ENCODE measurements at places on chromosomes 12 and 14.
A peak's percentile ranks its signal among the peaks of the same experiment; 100 is the strongest.

- no peak for DNase-seq
Observed at GRCh38 chr12:74770552-74770951, 232.9 kb downstream of the ATXN7L3B start.

DNA sequence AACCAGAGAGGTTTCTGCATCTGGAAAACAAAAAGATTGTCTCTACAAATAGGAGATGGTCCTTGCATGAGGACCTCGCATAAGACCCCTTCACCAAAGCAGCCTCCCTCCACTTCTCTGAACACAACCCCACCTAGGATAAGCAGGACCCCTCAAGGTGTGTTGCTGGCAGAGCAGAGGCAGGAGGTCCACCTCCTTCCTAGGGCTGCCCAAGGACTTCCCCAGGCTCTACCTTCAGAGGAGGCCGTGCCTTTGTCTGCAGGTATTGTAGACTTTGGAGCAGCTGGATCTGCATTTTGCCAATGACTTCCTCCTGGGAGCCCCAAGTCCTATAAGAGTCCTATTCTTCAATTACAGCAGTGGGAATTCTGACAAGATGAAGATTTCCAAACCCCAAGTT lies 67.3 kb upstream of the TSPAN11 start:
- no peak for DNase-seq

GRCh38 chr14:104221071-104221625 lies 82.8 kb downstream of the KIF26A start:
- DNase-seq: no peak

DNA sequence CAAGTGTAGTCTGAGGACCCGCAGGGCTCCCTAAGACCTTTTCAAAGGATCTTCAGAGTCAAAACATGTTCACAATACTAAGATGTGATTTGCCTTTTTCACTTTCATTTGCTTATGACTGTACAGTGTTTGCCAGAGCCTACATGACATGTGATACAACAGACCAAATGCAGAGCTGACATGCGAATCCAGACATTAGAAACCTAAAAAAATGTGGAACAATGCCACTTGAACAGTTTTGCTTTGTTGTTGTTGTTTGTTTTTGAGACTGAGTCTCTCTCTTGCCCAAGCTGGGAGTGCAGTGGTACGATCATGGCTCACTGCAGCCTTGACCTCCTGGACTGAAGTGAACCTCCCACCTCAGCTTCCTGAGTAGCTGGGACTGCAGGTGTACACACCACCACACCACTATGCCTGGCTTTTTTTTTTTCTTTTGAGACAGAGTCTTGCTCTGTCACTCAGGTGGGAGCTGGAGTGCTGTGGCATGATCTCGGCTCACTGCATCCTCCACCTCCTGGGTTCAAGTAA lies 5.3 kb upstream of the RAB35 start:
- peak; percentile 13 for DNase-seq

- no peak for DNase-seq
Observed at GRCh38 chr12:97160277-97160676, 253.2 kb downstream of the NEDD1 start.

GRCh38 chr14:85616386-85616885 lies 86.5 kb downstream of the FLRT2 start:
- DNase-seq: no peak

DNA sequence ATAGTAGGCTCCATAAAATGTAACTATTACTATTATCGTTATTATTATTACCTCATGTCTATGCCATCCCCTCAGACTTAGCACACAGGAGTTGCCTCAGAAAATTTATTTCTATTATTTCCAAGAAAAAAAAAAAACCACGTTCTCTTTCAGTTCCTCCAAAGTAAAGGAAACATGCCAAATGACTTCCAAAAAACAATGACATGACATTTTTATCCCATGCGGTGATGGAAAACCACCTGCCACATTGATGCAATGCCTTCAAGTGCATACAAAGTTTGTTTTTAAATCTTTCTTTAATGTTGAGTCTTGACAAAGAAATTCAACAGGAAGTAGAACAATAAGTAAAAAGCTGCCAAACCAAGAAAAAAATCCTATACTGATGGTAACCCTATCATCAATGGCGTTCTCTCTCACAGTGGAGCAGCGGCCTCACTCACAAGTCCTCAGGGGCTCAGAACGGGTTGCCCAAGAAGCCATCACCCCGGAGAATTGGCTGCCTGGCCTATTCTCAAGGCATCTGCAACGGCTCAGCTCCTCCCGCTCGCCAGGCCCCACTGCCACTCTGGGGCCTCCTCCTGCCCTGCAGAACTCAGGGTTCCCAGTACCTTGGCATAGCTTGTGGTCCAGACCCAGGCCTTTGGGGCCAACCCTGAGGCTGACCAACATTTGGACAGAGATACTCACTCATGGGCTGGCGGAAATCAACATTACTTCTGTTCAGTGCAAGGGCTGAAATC lies 51.9 kb downstream of the SERPINA3 start:
- DNase-seq: no peak

GRCh38 chr14:53027041-53027440 lies 76.2 kb upstream of the FERMT2 start:
- DNase-seq: no peak

- DNase-seq: no peak
Observed at GRCh38 chr14:63788011-63788933, 60.4 kb upstream of the SGPP1 start.

DNA sequence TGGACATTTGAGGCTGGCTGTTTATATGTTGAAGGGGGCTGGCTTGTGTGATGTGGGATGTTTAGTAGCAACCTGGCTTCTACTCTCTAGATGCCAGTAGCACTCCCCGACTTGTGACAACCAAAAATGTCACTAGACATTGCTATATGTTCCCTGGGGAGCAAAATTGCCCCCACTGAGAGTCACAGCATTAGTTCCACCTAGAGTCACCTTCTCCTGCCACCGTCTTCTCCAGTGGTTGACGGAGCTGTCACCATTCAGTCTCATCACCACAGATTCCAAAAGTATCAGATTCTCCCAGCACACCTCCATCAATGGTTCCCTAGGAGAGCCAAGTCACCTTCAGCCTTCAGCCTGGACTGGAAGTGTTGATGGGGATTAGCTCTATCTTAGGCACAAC lies 7.8 kb upstream of the KRT76 start:
- DNase-seq: no peak

- DNase-seq: peak; percentile 86
Observed at GRCh38 chr12:22287776-22288621, 46.5 kb downstream of the ST8SIA1 start.

- no peak for DNase-seq
Observed at GRCh38 chr12:65998536-65999530, 131.7 kb downstream of the LLPH start.

- DNase-seq: peak; percentile 63
Observed at GRCh38 chr12:1608713-1609119, 14.3 kb upstream of the FBXL14 start.

DNA sequence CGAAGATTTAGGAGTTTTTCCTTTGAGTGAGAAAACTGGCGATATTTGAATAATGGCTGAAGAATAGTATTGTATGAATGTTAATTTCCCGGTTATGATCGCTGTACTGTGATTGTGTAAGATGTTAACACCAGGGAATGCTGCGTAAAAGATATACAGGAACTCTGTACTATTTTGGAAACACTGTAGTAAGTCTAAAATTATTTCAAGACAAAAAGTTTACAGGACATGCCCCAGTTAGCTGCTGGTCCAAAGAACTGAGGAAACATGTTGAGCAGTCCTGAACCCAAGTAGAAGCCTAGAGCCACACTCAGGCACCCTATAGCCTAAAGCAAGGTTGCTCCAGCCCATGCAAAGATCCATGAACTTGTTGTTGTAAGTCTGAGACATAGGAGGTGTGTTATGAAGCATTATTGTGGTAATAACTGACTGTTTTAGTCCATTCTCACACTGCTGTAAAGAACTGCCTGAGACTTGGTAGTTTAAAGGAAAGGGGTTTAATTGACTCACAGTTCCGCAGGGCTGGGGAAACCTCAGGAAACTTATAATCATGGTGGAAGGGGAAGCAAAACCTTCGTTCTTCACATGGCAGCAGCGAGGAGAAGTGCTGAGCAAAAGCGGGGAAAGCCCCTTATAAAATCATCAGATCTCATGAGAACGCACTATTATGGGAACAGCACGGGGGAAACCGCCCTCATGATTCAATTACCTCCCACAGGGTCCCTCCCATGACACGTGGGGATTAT lies 99.8 kb upstream of the RESF1 start:
- no peak for DNase-seq

GRCh38 chr14:53741479-53742232 lies 215.0 kb downstream of the BMP4 start:
- no peak for DNase-seq

DNA sequence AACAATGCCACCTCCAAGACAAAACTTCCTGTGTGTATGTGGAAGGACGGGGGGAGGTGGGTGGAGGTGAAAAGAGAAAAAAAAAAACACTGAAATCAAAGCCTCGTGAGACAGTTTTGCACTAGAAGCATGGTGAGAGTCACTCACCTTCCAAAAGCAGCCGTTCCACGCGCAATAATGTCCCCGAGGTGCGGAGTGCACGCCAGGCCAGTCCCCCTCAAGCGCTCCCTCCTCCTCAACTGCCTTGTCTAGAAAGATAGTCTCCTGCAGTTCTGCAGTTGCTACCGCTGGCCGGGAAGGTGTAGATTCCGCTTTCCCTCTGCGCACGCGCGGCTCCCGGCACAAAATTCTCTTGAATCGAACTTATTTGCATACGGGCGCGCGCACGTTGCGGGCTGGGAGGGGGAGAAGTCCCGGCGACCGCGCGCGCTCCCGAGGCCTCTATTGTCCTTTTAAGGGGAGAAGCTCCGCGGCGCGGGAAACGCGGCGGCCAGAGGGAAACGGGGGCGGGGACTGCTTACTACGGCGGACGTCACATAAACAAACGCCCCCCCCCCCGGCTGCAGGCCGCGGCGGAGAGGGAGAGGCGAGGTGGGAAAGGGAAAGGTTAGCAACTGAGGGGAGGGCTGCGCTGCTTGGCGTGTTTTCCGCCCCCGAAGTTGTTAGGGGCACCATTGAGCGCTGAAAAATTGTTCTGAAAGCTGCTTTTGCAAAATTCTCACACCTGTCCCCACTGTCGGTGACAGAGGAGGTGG lies at the start of gene SINHCAF:
Gene SINHCAF (minus strand): TSS at position 274 of the 755 bp plus-strand sequence. CDS start 27,946 bp downstream, outside the sequence.
- peak; percentile 99 for DNase-seq

GRCh38 chr12:62732861-62733427 lies 202.0 kb downstream of the PPM1H start:
- peak; percentile 87 for DNase-seq

- DNase-seq: peak; percentile 48
Observed at GRCh38 chr14:91138511-91139359, 24.9 kb downstream of the DGLUCY start.

GRCh38 chr14:84456946-84457345 lies 1073.0 kb upstream of the FLRT2 start:
- DNase-seq: no peak

DNA sequence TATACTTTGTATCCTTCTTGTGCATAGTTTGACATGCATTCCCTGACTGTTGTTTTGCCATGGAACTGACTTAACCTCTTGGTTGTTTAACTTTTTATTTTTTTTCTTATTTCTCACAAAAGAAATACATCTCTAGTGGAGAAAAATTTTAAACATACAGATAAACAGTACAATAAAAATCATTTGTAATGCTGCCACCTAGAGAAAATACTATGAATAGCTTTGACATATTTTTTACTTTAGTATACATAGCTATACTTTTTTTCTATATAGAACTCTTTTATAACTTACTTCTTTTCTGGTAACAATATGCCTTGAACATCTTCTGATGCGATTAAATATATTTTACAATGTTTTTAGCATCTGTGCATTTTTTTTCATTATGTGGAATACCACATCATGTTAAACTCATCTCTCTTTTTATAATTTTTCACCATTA lies 184.5 kb downstream of the AKAP6 start:
- peak; percentile 52 for DNase-seq

DNA sequence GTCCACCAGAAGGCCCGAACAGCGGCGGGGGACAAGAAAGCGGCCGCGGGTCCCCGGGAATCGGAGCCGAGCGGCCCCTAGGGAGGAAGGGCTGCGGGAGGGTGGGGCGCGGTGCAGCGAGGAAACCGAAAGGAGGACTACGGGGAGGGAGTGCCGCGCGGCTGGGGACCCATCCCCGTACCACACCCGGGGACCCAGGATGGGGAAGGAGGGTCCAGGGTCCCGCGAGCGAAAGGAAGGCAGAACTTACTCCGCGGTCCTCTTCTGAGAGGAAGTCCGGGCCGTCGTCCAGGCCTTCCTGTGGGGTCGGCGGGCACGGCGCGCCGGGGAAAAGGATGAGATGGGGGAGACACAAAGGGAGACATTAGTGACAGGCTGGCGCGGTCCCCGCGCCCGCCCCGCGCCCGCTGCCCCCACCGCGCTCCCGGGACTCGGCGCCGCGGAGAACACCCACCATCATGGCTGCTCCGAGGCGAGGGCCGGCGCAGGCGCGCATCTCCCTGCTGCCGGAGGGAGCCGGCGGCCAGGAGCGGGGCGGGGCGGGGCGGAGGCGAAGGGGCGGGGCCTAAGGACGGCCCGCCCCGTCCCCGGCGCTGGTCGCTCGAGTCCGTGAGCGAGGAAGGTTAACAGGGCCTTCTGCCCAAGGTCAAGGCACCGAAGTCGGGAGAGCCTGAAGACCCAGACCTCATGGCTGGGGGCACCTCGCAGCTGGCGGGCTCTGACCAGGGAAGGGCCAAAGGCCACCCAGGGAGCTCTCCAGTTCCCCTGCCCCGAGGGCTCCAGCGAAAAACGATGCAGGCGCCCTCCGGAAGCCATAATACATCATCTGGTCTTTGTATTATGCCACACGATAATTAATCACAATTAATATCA lies at the start of gene SNX6:
Gene SNX6 (minus strand): TSS at position 492 of the 873 bp plus-strand sequence. CDS start 32 bp downstream, at position 460.
- DNase-seq: peak; percentile 91

- peak; percentile 43 for DNase-seq
Observed at GRCh38 chr12:76422154-76422542, 73.9 kb upstream of the BBS10 start.

DNA sequence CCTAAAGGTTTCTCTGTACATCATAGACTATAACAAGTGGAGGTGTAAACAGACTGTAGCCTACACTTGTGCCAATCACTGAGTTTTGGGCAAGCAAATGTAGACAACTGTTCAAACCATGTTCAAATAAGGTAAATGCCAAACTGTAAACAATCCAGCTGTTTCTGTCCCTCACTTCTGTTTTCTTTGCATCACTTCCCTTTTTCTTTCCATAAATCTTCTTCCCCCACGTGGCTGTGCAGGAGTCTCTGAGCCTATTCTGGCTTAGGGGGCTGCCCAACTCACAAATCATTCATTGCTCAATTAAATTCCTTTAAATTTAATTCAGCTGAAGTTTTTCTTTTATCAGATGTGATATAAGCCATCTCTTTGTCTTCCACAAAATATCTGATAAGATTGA lies 65.1 kb upstream of the CPM start:
- no peak for DNase-seq

DNA sequence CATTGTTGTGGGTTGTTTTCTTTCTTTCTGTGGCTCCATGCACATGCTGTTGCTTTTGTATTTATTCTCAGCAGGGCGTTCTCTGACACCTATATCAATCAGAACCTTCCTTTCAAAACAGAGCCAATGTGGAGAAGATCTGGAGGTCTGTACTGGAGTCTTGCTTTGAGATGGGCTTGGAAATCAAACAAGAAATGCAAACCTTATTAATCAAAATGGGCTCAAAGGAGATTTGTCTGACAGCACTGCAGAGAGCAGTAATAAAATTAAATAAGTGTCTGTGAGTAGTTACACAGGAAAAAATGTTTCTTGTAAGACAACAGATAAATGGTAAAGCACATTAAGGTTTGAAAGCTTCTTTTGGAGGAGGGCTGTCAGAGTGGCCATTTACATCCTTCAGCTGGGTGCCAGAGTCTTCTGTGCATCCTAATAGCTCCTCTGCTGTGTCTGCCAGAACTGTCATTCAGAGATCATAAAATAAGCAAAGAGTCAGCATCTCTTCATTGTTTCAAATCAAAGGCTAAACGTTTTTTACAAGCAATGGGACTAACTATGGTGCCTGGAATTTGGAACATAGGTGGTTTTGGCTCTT lies 414.3 kb downstream of the NAV3 start:
- DNase-seq: no peak

GRCh38 chr14:33851366-33851765 lies 99.5 kb downstream of the EGLN3 start:
- DNase-seq: no peak

Measured in GM23248 (cell line).